ENCODE measurements at places on chromosomes 1 and 21. TPM values are rescaled to one million over a fixed set of nuclear protein-coding genes. Genes with fewer than 3 reads are reported as not detected.

DNA sequence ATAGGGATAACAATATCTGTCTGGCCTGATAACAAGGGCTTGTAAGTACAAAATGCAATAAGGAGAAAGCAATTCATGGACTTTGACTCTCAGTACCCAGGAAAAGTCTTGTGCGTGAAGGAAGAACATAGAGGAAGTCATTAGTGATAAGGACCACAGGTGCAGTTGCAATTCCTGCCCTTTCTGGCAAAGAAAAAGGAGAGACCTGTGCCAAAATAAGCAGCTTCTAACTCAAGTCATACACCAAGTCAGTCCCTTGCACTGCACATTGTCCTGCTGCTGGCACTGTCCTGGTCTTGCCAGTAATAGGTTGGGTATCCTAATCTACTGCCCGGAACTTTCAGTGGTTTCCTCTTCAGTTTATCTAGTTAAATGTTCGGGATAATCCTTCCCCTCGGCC lies 14.8 kb upstream of the SOD1 start:
- no peak for DNase-seq
- no peaks in the 10 kb centered on the region for H3K36me3 ChIP-seq
- H3K27me3 ChIP-seq: no peaks in the 10 kb centered on the region
- no peaks in the 10 kb centered on the region for H3K4me1 ChIP-seq

DNA sequence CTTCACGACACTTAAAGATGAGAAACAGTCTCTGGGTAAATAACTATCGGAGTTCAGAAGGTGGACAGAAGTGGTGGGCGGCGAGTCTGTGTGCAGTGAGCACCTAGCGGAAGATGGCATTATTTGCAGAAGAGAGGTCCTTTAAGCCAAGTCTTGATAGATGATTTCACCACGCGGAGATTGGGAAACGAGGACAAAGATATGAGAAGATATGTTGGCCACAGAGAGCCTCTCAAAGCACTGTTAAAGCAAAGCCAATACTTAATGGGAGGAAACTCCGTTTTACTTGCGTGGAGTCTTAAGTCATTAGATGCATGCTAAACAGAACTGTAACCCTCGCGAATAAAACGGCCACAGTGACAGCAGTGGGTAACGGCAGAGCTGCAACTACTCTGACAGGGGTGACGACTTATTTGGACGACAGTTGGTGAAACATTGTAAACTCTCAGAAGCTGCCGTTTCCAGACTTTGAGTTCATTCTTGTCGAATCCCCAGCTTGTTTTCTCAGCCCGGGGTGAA lies 577 bp upstream of the CEP350 start:
- DNase-seq: peak; percentile 61
- peak overlapping the region; percentile 96 for H3K27ac ChIP-seq
- no peaks in the 10 kb centered on the region for H3K36me3 ChIP-seq
- H3K27me3 ChIP-seq: no peaks in the 10 kb centered on the region
- H3K4me3 ChIP-seq: peak overlapping the region; percentile 97

- H3K4me1 ChIP-seq: peaks cover 94% of the 10 kb centered on the region
- DNase-seq: peak; percentile 43
- H3K4me3 ChIP-seq: no peak overlapping the region
- peak overlapping the region; percentile 11 for H3K27ac ChIP-seq
- H3K27me3 ChIP-seq: no peaks in the 10 kb centered on the region
- peaks cover 16% of the 10 kb centered on the region for H3K36me3 ChIP-seq
These were observed 10.2 kb downstream of the JAK1 start for GRCh38 chr1:64956010-64956640.

GRCh38 chr1:222392556-222392955 lies 155.3 kb downstream of the HHIPL2 start:
- DNase-seq: no peak
- H3K27ac ChIP-seq: no peak overlapping the region
- no peaks in the 10 kb centered on the region for H3K27me3 ChIP-seq

- H3K36me3 ChIP-seq: no peaks in the 10 kb centered on the region
- H3K27ac ChIP-seq: no peak overlapping the region
- no peak overlapping the region for H3K4me3 ChIP-seq
These were observed 22.3 kb upstream of the TTF2 start for GRCh38 chr1:117037802-117038201.

DNA sequence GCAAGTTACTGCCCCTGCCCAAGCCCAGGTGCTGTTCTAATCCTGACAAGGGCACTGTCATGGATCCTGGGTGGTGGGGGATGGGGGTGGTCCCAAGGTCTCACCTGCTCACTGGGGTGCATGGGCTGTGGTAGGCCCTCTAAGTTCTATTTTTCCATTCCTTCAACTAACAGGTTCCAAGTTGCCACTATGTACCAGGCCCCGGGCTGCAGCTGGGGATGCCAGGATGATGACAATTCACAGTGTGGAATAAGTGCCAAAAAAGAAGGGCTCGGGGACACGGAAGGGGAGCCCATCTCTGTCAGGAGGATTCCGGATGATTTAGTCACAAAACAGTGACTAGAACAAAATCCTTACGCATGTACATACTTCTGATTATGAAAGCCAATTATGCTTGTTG lies 76.0 kb downstream of the STUM start:
- H3K36me3 ChIP-seq: no peaks in the 10 kb centered on the region
- no peak for DNase-seq
- H3K27ac ChIP-seq: no peak overlapping the region
- H3K27me3 ChIP-seq: no peaks in the 10 kb centered on the region
- no peaks in the 10 kb centered on the region for H3K4me1 ChIP-seq
- no peak overlapping the region for H3K4me3 ChIP-seq

DNA sequence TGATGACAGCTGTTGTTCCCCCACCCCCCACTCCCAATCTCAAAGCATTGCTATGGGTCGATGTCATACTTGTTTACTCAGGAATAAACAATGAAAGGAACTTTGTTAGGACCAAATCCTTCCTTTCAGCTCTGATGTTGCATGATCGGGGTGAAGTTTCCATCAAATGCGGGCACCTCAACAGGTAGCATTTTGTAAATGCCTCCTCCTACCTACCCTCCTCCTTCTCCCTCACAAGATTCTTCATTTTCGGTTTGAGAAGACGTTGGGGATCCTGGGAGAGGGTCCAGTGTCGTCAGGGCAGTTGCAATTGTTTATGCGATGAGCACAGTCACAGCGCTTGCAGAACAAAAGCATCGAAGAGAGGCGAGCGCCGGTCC lies 758 bp upstream of the HUNK start:
- no peak overlapping the region for H3K4me3 ChIP-seq
- H3K36me3 ChIP-seq: no peaks in the 10 kb centered on the region
- H3K27me3 ChIP-seq: peaks cover 66% of the 10 kb centered on the region
- peaks cover 5% of the 10 kb centered on the region for H3K4me1 ChIP-seq
- no peak for DNase-seq
- no peak overlapping the region for H3K27ac ChIP-seq

DNA sequence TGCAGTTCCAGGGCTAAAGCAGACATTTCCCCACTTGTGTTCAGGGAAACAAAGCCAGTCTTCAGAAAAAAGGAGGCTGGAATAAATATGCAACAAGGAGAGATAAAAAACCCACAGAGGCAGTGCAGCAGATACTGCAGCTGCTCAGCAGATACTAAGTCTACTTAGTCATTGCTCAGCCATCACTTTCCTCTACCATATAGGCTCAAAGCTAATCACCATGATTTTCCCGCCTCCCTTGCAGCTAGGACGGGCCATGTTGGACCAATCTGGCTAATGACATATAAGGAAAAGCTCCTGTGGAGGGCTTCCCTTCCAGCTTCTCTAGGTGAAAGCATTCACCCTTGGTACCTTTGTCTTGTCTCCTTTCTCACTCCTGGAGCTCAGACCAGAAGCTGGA lies 10.0 kb upstream of the EFHD2 start:
- no peak overlapping the region for H3K27ac ChIP-seq
- no peak overlapping the region for H3K4me3 ChIP-seq
- H3K27me3 ChIP-seq: no peaks in the 10 kb centered on the region
- no peak for DNase-seq
- H3K4me1 ChIP-seq: no peaks in the 10 kb centered on the region

- no peak overlapping the region for H3K4me3 ChIP-seq
- no peaks in the 10 kb centered on the region for H3K4me1 ChIP-seq
- H3K27ac ChIP-seq: no peak overlapping the region
- no peaks in the 10 kb centered on the region for H3K36me3 ChIP-seq
These were observed 26.4 kb downstream of the TRAF5 start for GRCh38 chr1:211352985-211353515.

DNA sequence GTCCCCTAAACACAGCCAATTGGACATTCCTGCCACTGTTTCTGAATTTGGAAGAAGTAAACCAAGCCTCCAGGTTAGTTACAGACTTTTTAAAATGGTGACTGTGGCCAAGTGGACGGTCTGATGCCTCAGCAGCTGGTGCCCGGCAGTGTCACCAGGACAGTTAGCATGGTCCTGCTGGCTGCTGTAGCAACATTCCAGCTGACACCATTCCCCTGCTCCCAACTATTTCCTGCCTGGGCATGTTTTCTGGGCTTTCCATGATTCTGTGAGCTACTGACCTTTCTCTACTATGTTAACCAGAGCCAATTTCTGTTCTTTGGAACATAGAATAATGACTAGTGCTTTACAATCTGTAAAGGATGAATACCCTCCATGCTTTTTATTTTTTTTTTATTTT lies 95.0 kb downstream of the TLR5 start:
- H3K4me3 ChIP-seq: no peak overlapping the region
- no peaks in the 10 kb centered on the region for H3K4me1 ChIP-seq
- H3K27ac ChIP-seq: no peak overlapping the region
- no peaks in the 10 kb centered on the region for H3K27me3 ChIP-seq
- H3K36me3 ChIP-seq: no peaks in the 10 kb centered on the region

GRCh38 chr1:184019506-184019905 lies 18.0 kb downstream of the COLGALT2 start:
- H3K36me3 ChIP-seq: no peaks in the 10 kb centered on the region
- peak overlapping the region; percentile 76 for H3K27ac ChIP-seq
- no peak overlapping the region for H3K4me3 ChIP-seq
- H3K4me1 ChIP-seq: peaks cover 82% of the 10 kb centered on the region
- no peaks in the 10 kb centered on the region for H3K27me3 ChIP-seq

DNA sequence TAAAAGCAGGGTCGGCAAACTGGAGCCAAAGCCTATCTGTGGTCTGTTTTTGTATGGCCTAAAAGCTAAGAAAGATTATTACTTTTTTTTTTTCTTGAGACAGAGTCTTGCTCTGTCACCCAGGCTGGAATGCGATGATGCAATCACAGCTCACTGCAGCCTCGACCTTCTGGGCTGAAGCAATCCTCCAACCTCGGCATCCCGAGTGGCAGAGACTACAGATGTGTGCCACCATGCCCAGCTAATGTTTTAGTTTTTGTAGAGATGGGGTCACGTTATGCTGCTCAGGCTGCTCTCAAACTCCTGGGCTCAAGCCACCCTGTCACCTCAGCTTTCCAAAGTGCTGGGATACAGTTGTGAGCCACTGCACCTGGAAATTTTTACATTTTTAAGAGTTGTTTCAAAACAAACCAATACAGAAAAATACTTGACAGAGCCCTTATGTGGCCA lies 6.5 kb upstream of the GLRX2 start:
- no peak overlapping the region for H3K4me3 ChIP-seq
- H3K27me3 ChIP-seq: no peaks in the 10 kb centered on the region
- no peaks in the 10 kb centered on the region for H3K36me3 ChIP-seq

GRCh38 chr1:112794654-112795239 lies 79.6 kb upstream of the PPM1J start:
- peaks cover 86% of the 10 kb centered on the region for H3K27me3 ChIP-seq
- no peak overlapping the region for H3K4me3 ChIP-seq
- DNase-seq: no peak
- no peaks in the 10 kb centered on the region for H3K36me3 ChIP-seq
- H3K4me1 ChIP-seq: peaks cover 15% of the 10 kb centered on the region
- no peak overlapping the region for H3K27ac ChIP-seq

DNA sequence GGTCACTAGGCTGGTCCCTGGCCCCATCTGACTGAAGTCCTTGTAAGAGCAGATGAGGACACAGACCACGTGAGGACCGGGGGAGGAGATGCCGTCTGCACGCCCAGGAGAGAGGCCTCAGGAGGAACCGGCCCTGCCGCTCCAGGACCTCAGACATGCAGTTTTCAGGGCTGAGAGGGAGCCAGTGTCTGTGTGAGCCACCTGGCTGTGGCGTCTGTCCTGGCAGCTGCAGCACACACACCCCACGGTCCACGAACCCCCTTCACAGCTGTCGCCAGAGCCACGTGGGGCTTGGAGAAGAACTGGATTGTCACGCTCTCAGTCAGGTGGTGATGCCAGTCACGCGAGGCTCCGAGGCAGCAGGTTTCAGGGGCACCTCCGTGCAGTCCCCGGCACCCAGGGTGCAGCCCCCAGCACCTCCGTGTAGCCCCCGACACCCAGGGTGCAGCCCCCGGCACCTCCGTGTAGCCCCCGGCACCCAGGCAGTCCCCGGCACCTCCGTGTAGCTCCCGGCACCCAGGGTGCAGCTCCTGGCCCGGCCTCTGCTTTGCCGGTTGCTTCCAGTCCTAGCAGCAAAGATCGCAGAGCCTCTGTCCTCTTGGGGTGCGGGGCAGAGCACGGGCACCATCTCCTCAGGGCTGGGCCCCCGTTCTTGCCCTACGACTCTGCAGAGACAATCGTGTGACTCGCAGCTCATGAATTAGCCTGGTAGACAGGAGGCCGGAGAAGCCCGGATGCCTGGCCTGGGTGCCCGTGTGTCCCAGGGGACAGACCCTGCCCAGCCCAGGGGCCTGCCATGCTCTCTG lies 19.0 kb upstream of the SUMO3 start:
- no peak overlapping the region for H3K4me3 ChIP-seq
- DNase-seq: no peak
- no peak overlapping the region for H3K27ac ChIP-seq
- H3K27me3 ChIP-seq: no peaks in the 10 kb centered on the region
- no peaks in the 10 kb centered on the region for H3K4me1 ChIP-seq
- H3K36me3 ChIP-seq: no peaks in the 10 kb centered on the region

- H3K4me1 ChIP-seq: no peaks in the 10 kb centered on the region
- H3K4me3 ChIP-seq: no peak overlapping the region
- no peak for DNase-seq
- H3K27ac ChIP-seq: no peak overlapping the region
- no peaks in the 10 kb centered on the region for H3K36me3 ChIP-seq
These were observed 46.1 kb upstream of the LPAR3 start for GRCh38 chr1:84939151-84939550.

The DDAH1 gene
- total RNA-seq: 32.5 TPM

The KCNN3 gene
- total RNA-seq: 1.5 TPM

The OR14K1 gene
- total RNA-seq: not detected

Measured in A673 (cell line).